AG04449 (cell line): ENCODE measurements at places on chromosomes 5 and 9.

DNA sequence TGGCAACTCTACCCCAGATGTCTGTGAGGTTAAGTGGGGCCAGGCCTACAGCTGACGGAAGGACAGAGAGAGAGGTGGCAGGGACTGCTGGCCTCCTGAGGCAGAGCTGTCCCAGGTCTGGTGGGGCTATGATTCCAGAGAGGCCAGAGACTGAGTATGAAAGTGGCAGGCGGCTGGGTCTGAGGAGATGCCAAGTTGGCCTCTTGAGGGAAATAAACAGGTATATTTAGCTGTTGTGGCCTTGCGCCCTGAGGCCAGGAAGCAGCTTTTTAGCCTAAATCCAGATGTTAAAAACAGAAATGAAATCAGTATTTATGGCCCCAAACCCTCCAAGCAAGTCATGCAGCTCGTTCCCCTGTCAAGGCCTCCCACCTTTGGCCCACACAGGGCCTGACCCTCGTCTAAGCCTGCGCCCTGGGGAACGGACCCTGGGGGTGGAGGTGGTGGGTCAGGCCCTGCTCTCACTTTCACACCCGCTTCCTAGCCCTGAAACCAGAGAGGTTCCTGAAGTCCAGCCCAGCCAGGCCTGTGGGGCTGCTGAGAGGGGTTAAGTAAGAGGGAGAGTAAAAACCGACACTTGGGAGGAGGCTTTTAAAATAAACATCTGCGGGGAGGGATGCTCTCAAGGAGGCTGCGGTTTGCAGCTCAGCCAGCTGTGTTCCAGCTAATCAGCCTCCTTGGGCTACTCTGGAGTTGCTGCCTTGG lies 18.7 kb downstream of the PCDHGC5 start:
- DNase-seq: peak; percentile 67

DNA sequence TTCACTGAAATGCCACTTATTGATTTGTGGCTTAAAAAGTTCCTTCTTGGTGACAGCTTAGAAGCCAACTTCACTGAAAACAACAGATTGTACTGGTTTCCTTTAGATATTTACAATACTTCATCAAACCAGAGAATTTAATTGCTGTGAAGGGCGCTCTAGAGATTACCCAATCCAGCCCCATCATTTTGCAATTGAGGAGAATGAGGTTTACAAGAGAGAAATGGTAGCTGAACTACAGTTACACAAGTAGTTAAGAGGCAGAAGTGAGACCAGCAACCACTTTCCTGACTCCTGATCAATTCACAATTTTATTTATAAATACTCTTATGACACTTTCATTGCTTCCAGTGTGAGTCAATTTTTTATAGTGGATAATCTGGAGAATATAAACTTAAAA lies 103.5 kb upstream of the APC start:
- no peak for DNase-seq

- DNase-seq: no peak
Measured at GRCh38 chr9:81729135-81729534, 39.8 kb upstream of the TLE1 start.

DNA sequence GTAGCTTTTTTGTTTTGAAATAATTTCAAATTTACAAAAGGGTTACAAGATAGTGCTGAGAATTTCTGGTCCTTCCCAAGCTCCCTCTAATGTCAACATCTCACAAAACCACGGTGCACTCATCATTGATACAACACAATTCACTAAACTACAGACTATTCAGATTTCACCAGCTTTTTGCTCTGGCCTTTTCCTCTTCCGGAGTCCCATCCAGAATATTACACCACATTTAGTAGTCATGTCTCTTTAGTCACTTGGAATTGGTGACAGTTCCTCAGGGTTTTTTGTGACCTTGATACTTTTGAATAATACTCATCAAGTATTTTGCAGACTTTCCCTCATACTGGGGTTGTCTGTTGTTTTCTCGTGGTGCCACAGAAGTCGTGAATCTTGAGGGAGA lies 484.0 kb downstream of the GADD45G start:
- no peak for DNase-seq

DNA sequence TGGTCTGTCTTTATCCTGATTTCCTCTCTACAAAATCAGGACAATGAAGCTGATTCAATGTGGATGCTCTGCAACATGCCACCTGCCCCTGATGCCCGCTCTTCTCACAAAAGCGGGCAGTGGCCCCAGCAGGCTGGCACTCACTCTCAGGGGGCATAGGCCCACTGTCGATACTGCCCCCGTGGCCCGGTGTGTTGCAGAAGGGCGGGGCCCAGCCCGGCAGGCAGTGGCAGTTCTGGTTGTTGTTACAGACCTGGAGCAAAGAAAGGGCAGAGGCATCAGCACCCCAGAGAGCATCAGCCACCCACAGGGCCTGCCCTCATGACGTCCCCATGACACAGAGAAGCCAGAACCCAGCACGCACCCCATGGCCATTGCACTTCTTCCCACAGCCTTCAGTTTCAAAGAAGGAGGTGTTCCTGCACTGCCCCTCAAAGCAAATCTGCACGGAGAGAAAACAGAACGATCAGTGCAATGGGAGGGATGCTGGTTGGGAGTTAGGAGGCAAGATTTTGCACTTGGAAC lies 31.5 kb downstream of the NIPAL4 start:
- DNase-seq: no peak

DNA sequence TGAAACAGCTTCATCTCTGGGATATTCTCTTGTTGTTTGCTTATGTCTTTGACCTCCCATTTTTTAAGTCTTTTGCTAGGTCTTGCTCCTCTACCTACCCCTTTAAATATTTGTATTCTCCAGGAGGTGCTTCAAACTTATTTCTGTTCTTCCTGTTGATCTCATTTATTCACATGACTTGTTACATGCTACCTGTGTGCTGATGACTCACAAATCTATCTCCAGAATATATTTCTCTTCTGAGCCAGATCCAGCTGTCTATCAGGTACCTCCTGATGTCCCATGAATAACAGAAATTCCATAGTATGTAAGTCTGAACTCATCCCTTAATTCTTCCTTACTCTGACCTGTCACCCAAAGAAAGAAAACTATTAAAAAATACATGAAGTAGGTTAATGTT lies 11.0 kb downstream of the NIPBL start:
- no peak for DNase-seq

GRCh38 chr9:18566121-18566520 lies 92.2 kb downstream of the ADAMTSL1 start:
- peak; percentile 79 for DNase-seq

- no peak for DNase-seq
Measured at GRCh38 chr9:5684101-5684500, 55.2 kb downstream of the RIC1 start.

- DNase-seq: no peak
Measured at GRCh38 chr5:24633715-24634325, 11.0 kb downstream of the CDH10 start.

- DNase-seq: no peak
Measured at GRCh38 chr5:139272471-139273321, 20.8 kb upstream of the MATR3 start.

GRCh38 chr9:72718503-72718902 lies 197.1 kb downstream of the TMC1 start:
- no peak for DNase-seq

DNA sequence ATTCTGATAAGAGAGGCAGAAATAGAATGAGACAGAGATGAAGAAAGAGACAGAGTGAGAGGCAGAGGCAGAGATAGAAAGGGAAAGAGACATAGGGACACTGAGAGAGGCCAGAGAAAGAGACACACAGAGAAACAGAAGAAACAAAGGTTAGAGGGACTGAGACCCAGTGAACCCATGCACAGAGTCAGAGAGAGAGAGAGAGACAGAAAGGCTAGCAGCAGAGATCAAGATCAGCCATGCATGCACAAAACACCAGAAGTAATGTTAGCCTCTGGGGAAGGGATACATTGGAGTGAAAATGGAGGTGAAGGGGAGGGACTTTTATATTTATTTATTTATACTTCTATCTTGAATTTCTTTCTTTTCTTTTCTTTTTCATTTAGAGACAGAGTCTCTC lies 14.1 kb upstream of the SPARC start:
- DNase-seq: no peak

DNA sequence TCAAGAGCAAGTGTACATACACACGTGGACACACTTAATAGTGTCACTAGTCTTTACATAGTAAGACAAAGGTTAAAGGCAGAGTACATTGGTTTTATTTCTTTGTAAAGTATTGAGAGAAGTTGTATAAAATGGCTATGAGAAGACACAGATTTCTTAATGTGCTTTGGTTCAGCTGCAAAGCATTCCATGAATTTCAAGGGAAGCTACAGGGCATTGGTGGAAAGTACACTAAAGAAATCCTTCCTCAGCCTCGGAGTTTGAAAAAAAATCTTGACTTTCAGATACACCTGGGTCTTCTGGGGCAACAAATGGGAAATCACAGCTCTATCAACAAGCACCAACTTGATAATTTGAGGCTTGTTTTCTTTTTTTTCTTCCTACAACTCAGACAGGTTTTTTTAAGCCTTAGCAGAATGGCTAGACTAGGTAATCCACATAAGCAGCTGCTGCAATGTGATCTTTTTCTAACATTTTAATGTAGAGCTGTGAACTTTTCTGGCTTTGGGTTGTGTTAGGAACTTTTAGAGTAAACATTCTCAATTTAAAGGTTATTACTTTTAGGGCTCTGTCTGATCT lies 140.4 kb upstream of the FST start:
- no peak for DNase-seq

GRCh38 chr9:129177443-129177790 lies 644 bp downstream of the IER5L start:
- no peak for DNase-seq

- DNase-seq: no peak
Measured at GRCh38 chr5:34022121-34022705, 14.4 kb upstream of the AMACR start.

DNA sequence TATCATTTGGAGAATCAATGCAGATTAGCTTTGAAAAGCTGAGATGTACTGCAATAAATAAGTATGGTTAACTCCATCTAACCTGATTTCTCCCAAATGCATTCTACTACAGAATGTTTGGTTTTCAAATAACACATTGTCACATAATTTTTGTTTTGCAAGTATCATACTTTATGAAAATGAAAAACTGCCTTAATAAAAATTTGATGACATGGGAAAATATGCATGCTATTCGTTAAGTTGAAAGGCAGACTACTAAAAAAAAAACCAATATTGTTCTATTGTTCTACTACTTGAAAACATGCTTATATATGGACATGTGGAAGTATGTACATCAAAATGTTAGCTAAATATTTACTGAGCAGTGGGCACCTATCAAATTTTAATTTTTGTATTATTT lies 668.9 kb downstream of the HTR1A start:
- DNase-seq: no peak

- no peak for DNase-seq
Measured at GRCh38 chr5:160919626-160920025, 67.6 kb upstream of the ATP10B start.

- no peak for DNase-seq
Measured at GRCh38 chr9:77800924-77801551, 152.9 kb upstream of the GNA14 start.

DNA sequence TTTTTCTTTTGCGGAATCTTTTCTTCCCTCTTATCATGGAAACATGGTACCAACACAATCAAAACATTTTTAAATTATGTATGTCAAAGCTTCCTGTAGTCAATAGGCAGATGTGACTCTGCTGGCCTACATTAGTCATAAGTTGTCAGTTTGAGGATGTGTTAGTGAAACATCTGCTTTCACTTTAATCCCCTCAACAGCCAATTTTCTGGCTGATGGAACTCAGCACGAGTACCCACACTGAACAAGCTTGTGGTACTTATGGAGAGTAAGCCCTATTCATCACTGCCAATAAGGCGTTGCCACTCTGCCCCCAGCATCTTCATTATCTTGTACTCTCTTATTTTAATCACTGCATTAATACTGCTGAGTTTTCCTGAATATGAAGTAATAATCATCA lies 1034.4 kb downstream of the CDH9 start:
- no peak for DNase-seq

GRCh38 chr5:5780253-5780652 lies 357.8 kb downstream of the ICE1 start:
- no peak for DNase-seq
